ENCODE measurements at places on chromosomes 13 and 19. TPM values are rescaled to one million over a fixed set of nuclear protein-coding genes. Genes with fewer than 3 reads are reported as not detected.

DNA sequence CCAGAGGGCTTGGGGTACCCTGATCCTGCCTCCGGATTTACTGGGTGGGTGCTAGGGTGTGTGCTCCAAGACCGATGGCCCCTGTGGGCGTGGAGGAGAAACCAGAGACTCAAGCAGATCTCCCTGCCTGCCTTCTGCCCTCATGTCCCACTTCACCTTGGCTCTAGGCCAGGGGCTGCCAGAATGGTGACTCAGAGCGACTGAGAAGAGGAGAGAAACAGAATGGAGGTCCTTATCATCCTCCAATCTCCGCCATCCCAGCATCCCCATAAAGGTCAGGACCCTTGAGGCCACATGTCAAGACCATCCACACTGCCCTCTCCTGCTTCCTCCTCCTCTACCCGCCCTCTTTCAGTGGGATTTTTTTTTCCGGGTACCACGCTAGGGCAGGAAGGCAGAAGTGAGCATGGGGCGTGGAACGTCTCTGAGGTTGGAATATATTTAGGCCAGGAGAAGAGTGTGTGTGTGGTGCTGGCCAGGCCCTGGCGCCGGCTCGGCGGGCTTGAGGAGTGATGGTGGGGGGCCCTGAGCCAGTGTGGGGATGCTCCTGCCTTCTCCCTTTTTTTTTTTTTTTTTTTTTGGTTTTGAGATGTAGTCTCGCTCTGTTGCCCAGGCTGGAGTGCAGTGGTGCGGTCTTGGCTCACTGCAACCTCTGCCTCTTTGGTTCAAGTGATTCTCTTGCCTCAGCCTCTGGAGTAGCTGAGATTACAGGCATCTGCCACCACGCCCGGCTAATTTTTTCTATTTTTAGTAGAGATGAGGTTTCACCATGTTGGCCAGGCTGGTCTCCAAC lies 22.3 kb downstream of the IER2 start:
- DNase-seq: no peak
- no peaks in the 10 kb centered on the region for H3K27me3 ChIP-seq
- H3K4me3 ChIP-seq: no peak overlapping the region
- no peak overlapping the region for H3K27ac ChIP-seq
- no peaks in the 10 kb centered on the region for H3K36me3 ChIP-seq

DNA sequence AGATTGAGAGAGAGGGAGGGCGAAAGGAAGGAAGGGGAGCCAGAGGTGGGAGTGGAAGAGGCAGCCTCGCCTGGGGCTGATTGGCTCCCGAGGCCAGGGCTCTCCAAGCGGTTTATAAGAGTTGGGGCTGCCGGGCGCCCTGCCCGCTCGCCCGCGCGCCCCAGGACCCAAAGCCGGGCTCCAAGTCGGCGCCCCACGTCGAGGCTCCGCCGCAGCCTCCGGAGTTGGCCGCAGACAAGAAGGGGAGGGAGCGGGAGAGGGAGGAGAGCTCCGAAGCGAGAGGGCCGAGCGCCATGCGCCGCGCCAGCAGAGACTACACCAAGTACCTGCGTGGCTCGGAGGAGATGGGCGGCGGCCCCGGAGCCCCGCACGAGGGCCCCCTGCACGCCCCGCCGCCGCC lies at the start of gene TNFSF11:
TSS of gene TNFSF11 (plus strand) at position 142 of the 400 bp plus-strand sequence. CDS start at position 294, 152 bp downstream.
- H3K36me3 ChIP-seq: no peaks in the 10 kb centered on the region
- DNase-seq: peak; percentile 85
- peaks cover 43% of the 10 kb centered on the region for H3K27me3 ChIP-seq
- no peaks in the 10 kb centered on the region for H3K4me1 ChIP-seq
- no peak within 1 kb of the TSS for H3K27ac ChIP-seq

GRCh38 chr13:77779552-77780272 lies 82.2 kb downstream of the SLAIN1 start:
- peak; percentile 60 for DNase-seq
- no peaks in the 10 kb centered on the region for H3K36me3 ChIP-seq
- no peak overlapping the region for H3K4me3 ChIP-seq

DNA sequence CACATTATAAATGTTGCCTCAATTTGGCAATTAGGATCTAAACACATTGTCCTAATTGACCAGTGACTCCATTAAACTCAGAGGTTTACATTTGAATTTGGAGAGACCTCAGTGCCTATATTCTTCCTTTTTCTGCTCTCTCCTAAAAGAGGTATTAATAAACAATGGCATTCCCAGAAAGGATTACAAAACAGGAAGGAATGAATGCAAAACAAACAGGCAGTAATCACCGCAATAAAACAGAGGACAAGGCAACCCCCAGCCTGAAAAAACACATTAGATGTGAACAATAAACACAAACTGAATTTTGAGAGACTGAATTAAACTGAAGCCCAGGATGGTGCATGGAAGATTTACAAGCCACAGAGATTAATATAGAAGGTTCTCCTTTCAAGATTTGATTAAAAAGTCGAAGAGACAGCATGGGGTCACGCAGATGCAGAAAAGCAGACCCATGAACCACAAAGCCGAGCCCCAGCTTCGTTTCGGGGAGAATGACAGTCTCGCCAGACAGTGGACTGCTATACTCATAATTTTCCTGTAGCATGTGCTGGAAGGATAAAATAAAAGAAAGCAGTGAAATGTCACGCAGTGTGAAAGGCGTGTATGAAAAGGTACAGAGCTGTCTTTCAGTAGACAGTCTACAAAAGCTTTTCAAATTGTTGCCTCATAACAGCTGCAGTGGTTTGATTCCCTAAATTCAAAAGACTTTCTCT lies 503.0 kb downstream of the LIG4 start:
- DNase-seq: no peak
- H3K27me3 ChIP-seq: no peaks in the 10 kb centered on the region
- no peak overlapping the region for H3K4me3 ChIP-seq
- H3K27ac ChIP-seq: peak overlapping the region; percentile 59

DNA sequence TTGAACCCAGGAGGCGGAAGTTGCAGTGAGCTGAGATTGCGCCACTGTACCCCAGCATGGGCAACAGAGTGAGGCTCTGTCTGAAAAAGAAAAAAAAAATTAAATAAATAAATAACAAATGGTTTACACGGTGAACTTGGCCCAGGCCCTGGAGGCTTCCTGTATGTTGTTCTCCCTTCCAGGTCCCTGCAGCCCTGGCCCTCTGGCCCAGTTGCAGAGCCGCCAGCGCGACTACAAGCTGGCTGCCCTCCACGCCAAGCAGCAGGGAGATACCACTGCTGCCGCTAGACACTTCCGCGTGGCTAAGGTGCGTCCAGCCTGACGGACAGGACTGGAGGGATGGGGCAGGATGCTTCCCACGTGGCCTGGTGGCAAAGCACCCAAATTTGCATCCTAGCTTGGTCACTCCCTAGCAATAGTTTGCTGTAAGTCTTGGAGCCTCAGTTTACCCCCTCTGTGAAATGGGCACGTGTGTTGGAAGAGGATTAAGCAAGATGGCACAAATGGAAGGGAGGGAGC lies 11.9 kb downstream of the CC2D1A start:
- no peak overlapping the region for H3K27ac ChIP-seq
- no peak overlapping the region for H3K4me3 ChIP-seq
- H3K27me3 ChIP-seq: no peaks in the 10 kb centered on the region
- DNase-seq: no peak
- no peaks in the 10 kb centered on the region for H3K4me1 ChIP-seq

DNA sequence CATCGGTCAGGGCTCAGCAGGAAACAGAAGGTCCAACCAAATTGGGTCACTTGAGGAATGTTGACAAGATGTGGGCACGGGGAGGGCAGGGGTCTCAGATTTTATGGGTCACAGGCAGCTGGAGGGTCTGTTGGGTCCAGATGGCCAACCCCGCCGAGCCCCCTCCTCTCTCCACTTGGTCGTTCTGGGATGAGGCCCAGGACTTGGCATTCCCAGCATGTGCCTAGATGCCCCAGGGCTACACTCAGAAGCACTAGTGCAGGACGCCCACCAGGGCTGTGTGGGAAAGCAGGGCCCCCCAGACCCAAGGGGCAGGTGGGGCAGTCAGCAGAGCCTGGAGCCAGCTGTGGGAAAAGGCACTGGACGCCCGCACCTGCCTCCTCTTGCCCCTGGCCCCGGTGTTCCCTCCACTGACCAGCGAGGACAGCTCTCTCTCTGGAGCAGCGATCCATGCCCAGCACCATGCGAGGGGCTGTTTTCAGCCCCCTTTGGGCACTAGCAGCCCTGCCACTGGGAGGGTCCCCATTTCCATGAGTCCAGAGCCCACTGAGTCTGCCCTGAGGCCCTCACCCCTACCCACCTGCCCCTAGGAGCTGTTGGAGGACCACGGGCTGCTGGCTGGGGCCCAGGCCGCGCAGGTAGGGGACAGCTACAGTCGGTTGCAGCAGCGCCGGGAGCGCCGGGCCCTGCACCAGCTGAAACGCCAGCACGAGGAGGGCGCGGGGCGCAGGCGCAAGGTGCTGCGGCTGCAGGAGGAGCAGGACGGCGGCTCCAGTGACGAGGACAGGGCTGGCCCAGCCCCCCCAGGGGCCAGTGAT lies 26.0 kb downstream of the DHX34 start:
- H3K4me3 ChIP-seq: no peak overlapping the region
- DNase-seq: no peak
- no peaks in the 10 kb centered on the region for H3K4me1 ChIP-seq
- H3K27ac ChIP-seq: no peak overlapping the region
- peaks cover 66% of the 10 kb centered on the region for H3K36me3 ChIP-seq

DNA sequence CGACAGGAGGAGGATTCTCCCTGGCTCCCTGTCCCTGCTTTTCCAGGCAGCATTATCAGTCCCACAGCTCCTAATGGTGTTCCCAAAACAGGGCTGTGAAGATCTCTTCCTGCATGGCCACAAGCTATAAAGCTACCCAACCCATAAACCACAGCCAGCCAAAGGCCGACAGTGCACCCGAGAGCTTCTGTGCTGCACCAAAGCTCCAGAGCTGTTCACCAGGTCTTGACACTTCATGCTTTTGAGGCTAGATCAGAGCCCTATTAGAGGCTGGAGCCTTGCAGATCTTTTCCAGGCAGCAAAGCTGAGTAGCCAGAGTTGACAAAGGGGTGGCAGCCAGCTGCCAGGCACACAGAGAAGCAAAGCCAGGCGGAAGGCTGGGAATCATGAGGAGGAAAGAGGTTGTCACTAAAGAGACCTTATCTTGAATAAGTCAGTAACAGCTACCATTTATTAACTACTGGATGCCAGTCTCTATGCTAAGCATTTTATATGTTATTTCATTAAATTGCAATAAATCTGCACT lies 180.4 kb downstream of the KATNAL1 start:
- H3K36me3 ChIP-seq: no peaks in the 10 kb centered on the region
- no peaks in the 10 kb centered on the region for H3K4me1 ChIP-seq
- no peak overlapping the region for H3K27ac ChIP-seq
- no peak overlapping the region for H3K4me3 ChIP-seq

- H3K27me3 ChIP-seq: no peaks in the 10 kb centered on the region
- H3K27ac ChIP-seq: no peak overlapping the region
- no peak for DNase-seq
- no peak overlapping the region for H3K4me3 ChIP-seq
Observed at GRCh38 chr13:77099415-77099814, 72.5 kb upstream of the FBXL3 start.

DNA sequence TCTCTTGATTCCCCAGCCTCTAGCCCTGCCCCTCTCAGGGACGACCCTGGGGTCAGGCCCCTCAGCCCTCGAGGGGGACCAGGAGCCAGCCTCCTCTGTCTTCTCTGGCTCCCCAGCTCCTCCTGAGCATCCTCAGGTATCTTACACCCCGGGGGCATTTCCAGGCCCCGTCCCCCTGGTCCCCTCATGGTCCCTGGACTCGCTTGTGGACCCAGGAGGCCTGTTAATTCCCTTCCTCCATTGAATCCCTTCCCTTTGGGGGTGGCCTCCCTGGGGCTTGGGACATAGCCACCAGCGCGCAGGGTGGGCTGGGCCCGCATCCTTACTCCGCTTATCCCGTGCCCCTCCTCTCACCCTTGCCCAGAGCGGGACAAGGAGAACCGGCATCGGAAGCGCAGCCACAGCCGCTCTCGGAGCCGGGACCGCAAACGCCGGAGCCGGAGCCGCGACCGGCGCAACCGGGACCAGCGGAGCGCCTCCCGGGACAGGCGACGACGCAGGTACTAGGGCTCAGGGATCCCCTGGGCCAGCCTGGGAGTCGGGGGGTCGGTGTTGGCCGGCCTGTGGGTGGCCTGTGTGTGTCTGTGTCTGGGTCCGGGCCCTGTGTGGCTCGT lies 4.1 kb downstream of the U2AF2 start:
- H3K27me3 ChIP-seq: no peaks in the 10 kb centered on the region
- no peak for DNase-seq
- H3K27ac ChIP-seq: no peak overlapping the region
- no peak overlapping the region for H3K4me3 ChIP-seq

- DNase-seq: no peak
- H3K4me1 ChIP-seq: peaks cover 5% of the 10 kb centered on the region
- H3K27me3 ChIP-seq: no peaks in the 10 kb centered on the region
- H3K36me3 ChIP-seq: no peaks in the 10 kb centered on the region
- no peak overlapping the region for H3K27ac ChIP-seq
Observed at GRCh38 chr13:48939728-48940127, 36.0 kb upstream of the FNDC3A start.

PTPRH gene
- not detected for total RNA-seq

SYCN gene
- total RNA-seq: not detected

DOCK6 gene
- total RNA-seq: 183 TPM

ZSCAN4 gene
- not detected for total RNA-seq

ZNF99 gene
- total RNA-seq: not detected

ZNF491 gene
- 0.90 TPM for total RNA-seq

ZNF574 gene
- total RNA-seq: 22.1 TPM

All from endodermal cell (in vitro differentiated cells).